ENCODE measurements at places on chromosomes 12 and 14.
A peak's percentile ranks its signal among the peaks of the same experiment; 100 is the strongest.

GRCh38 chr12:34350092-34351041, 328.1 kb downstream of the ALG10 start:
- no peak for DNase-seq

DNA sequence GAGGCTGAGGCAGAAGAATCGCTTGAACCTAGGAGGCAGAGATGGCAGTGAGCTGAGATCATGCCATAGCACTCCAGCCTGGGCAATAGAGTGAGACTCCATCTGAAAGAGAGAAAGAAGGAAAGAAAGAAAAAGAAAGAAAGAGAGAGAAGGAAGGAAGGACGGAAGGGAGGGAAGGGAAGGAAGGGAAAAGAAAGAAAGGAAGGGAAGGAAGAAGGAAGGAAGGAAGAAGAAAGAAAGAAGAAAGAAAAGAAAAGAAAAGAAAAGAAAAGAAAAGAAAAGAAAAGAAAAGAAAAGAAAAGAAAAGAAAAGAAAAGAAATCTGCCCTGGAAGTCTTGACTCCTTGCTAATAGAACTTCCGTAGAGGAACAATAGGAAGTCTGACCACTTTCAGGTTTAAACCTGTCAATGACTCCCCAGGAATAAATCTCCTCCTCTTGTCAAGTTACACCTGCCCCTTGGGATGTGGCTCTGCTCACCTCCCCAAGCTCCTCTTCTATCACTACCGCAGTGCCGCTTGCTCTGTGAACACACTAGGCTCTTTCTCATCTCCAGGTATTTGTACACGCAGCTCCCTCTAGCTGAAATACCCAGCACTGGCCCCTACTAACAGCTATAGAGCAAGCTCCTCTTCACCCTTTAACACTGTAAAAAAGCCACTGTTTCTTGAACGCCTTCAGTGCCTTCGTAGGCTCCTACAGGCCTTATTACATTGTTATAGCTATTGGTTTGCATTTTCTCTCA, 773.1 kb upstream of the TBX3 start:
- peak; percentile 7 for DNase-seq

DNA sequence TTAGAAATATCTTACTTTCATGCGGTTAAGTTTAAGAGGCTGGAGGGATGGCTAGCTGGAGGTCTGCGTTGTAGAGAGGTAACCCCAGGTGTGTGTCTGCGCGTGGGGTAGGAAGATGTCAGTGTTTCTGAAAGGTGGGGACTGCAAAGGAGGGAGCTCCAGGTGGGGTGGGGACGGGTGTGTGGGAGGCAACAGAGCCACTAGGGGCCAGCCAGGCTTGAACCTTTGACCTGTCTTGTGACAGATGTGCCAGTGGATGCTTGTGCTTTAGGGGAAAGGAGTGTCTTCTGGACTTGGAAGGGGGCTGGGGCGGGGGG, 841 bp downstream of the GLI1 start:
- no peak for DNase-seq

GRCh38 chr12:6507102-6507998, 13.4 kb downstream of the NCAPD2 start:
- no peak for DNase-seq

DNA sequence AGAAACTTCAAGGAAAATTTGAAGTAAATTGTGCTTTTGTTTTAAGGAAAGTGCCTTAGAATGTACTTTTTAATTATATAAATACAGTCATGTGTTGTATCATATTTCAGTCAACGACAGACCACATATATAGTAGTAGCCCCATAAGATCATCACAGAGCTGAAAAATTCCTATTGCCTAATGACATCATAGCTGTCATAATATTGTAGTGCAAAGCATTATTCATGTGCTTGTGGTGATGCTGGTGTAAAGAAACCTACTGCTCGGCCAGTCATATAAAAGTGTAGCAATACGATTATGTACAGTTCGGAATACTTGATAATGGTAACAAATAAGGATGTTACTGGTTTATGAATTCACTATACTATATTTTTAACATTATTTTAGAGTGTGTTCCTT, 198.9 kb upstream of the SLC16A7 start:
- no peak for DNase-seq

- no peak for DNase-seq
Measured at GRCh38 chr12:104410326-104410725, 46.4 kb upstream of the CHST11 start.

- peak; percentile 32 for DNase-seq
Measured at GRCh38 chr12:122880668-122881067, 15.3 kb downstream of the VPS37B start.

- DNase-seq: no peak
Measured at GRCh38 chr14:77562681-77563080, 53.8 kb downstream of the SPTLC2 start.

DNA sequence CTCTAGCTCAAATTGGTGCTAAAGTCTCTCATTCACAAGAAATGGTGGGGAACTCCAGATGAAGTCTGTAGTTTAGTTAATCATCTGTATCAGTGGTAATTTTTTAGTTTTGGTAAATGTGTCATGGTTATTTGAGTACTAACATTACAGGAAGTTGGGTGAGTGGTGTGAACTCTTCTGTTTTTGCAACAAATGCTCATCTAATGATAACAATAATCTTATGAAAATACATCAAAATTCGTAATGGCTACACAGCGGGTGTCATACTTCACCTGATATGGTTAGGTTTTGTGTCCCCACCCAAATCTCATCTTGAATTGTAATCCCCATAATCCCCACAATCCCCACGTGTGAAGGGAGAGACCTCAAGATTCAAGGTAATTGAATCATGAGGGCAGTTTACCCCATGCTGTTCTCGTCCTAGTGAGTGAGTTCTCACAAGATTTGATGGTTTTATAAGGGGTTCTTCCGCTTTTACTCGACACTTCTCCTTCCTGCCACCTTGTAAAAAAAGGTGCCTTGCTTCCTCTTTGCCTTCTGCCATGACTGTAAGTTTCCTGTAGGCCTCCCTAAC, 209.3 kb upstream of the FOXN3 start:
- DNase-seq: no peak

DNA sequence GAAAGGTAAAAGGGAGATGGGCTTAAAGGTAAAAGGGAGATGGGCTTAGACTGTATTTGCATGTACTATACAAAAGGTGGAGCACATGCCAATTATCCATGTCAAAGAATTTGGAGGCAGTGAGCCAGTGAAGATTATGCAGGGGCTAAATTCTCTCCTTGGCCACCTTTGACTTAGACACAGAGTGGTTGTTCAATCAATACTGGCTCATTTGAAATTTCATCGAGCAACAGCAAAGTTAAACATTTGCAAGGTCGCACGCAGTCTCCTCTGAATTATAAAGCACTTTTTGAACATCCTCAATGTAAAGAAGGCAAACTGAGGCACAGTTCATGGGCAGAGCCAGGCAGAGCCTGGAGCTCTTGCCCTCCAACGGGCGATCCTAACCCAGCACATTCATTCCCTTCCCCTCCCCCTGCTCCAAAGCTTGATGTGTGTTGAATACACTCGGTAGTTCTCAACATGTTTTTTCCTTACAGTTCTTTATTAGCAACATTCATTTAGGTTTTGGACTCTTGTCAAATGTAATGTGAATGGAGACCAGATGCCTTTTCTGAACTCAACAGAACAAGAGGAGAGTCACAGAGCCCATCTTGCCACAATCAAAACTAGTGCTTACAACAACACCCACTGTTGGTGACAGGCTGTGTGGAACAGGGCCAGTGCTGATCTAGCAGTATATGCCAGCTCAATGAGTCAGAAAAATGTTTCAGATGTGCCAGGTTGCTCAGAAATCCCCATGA, 169.7 kb upstream of the G2E3 start:
- no peak for DNase-seq

DNA sequence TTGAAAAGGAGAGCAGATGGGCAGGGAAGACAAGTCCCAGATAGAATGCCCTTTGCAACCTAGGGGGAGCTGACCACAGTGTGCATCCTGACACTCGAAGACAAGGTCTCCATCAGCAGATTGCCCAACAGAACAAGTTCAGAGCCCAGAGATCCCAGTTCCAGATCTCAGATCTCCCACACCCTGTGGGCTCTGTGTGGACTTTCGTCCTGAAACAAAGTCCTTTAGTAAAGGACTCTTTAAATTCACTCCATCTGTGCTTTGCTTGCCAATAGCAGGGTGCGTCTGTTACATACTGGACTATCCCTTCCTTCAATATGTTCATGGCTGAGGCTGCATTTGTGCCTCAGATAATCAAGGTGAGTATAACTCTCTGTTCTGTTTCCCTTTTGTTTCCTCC, 8.7 kb upstream of the C1RL start:
- no peak for DNase-seq

DNA sequence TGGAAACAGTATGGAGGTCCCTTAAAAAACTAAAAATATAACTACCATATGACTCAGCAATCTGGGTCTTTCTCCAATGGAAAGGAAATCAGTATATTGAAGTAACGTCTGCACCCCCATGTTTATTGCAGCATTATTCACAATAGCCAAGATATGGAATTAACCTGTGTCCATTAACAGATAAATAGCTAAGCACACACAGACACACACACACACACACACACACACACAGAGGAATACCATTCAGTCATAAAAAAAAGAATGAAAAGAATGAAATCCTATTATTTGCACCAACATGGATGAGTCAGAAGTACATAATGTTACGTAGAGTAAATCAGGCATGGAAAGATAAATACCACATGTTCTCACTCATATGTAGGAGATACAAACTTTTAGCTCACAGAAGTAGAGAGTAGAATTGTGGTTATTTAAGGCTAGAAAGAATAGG, 4.7 kb downstream of the KLRK1 start:
- DNase-seq: no peak

GRCh38 chr12:318759-319515, 56.3 kb upstream of the SLC6A13 start:
- DNase-seq: no peak

GRCh38 chr12:111362687-111363475, 6.0 kb downstream of the PHETA1 start:
- DNase-seq: no peak

DNA sequence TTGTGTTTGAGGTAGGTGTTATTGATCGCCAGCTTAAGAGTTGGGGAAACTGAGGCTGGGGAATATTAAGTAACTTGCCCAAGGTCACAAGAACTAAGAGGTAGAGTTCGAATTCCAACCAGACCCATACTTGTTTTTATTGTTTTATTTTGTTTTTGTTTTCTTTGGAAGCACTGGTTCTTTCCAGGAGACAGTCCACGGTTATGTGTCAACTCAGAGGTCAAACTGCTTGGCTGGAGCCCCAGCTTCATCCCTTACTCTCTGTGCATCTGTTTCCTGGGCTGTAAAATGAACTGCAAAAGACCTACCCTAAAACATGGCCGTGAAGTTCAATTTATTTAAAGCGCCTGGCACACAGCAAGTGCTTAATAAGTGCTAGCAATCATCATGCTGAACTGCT, 74.4 kb upstream of the MAP1LC3B2 start:
- DNase-seq: no peak

- no peak for DNase-seq
Measured at GRCh38 chr12:41277100-41277945, 89.2 kb downstream of the PDZRN4 start.

- peak; percentile 3 for DNase-seq
Measured at GRCh38 chr14:50335389-50335788, 23.3 kb downstream of the DMAC2L start.

- peak; percentile 49 for DNase-seq
Measured at GRCh38 chr12:26425587-26426260, 230.4 kb downstream of the SSPN start.

- DNase-seq: no peak
Measured at GRCh38 chr12:64318605-64319004, 72.0 kb downstream of the C12orf56 start.

DNA sequence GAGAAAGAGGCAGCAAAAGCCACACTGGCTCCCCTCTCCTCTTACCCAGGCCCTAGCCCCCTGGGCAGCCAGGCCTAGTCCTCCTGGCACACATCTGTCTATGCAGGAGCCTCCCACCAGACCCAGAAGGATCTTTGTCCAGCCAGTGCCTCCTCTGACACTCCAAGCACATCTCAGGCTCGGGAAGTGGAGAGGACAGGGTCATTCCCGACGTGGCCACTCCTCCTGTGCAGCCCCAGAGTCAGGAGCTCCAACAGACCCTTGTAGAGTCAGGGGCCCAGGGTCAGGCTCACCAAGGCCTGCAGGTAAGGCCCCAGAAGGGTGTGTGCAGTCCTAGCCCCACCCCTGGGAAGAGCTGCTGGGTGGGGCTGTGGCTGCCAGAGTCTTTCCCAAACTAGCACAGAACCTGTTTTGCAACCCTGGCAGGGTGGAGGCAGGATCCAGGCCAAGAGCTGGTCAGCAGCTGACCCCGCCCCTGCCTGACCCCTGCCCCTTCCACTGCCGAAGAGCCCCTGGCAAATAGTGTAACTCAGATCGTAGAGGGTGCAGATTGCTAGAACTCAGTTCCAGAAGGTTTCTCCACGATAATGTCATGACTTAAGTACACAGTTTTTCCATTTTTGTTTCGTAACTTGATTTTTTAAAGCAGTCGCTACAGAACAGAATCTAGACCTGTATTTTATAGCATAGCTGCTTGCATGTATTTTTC, 26.6 kb upstream of the PNMA1 start:
- DNase-seq: no peak

GRCh38 chr12:65510584-65511050, 232.1 kb downstream of the MSRB3 start:
- DNase-seq: no peak

DNA sequence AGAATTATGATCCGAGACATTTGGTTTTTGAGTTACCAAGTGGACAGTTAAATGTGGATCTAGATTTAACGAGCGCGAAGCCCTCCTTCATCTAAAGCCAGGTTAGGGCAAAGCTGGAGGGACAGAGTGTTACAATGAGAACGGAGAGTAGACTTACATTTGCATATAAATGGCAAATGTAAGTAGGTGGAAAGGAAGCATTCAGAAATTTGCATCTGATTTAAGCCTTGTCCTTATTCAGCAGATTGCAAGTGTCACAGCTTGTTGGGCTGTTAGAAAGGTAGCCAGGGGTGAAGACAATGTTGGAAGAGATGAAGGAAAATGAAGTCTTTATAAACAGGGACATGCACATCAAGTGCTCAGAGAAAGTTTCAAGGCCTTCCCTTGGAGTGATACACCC, 806.2 kb downstream of the GALC start:
- DNase-seq: peak; percentile 86

- no peak for DNase-seq
Measured at GRCh38 chr12:89523843-89524540, 604 bp downstream of the GALNT4 start.

GRCh38 chr12:95626854-95627253, 75.6 kb upstream of the USP44 start:
- DNase-seq: no peak

GRCh38 chr12:68851592-68852306, 43.8 kb downstream of the MDM2 start:
- no peak for DNase-seq

GRCh38 chr12:86623267-86623666, 367.1 kb upstream of the MGAT4C start:
- no peak for DNase-seq

GRCh38 chr12:33546004-33546403, 106.4 kb upstream of the SYT10 start:
- no peak for DNase-seq
